ENCODE measurements at places on chromosomes 2 and 18. TPM values are rescaled to one million over a fixed set of nuclear protein-coding genes. Genes with fewer than 3 reads are reported as not detected.

Gene RESP18
- polyA plus RNA-seq = not detected

Gene NT5DC4
- not detected for polyA plus RNA-seq

Gene MROH2A
- polyA plus RNA-seq = not detected

Gene ROCK2
- 3.5 TPM for polyA plus RNA-seq

Gene GPR75
- polyA plus RNA-seq = 4.4 TPM

Gene SAP130
- polyA plus RNA-seq = 26.1 TPM

Gene FBXO41
- 0.88 TPM for polyA plus RNA-seq

Gene MYO1B
- polyA plus RNA-seq = 6.4 TPM

Gene SLC25A52
- 0.06 TPM for polyA plus RNA-seq

Gene ITGA6
- 14.6 TPM for polyA plus RNA-seq

Data from endothelial cell of umbilical vein (primary cell).